ENCODE measurements at places on chromosomes 3 and 15.

GRCh38 chr3:184540777-184541681, 20.6 kb upstream of the EPHB3 start:
- DNase-seq: no peak

DNA sequence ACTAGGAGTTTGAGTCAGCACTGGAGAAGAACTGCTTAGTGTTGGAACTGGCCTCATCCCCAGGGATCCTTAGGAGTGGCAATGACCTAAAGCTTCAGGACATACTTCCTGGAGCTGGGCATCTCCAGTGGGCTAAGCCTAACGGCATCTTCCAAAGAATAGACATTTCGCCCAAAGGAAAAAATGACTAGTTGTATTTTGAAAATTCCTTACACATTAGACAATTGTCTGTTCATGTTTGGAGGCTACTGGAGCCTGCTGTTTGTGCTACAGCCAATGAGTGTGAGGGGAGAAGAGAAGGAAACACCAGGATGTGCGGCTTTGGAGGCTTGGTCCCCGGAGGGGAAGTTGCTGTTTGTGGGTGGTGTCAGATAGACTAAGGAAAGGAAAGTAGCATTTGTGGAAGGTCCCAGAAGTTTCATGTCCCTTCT, 77.6 kb downstream of the POLR2M start:
- no peak for DNase-seq

- no peak for DNase-seq
Observed at GRCh38 chr3:101319531-101319930, 844 bp downstream of the IMPG2 start.

GRCh38 chr15:31285772-31286261, 40.8 kb upstream of the KLF13 start:
- DNase-seq: no peak

DNA sequence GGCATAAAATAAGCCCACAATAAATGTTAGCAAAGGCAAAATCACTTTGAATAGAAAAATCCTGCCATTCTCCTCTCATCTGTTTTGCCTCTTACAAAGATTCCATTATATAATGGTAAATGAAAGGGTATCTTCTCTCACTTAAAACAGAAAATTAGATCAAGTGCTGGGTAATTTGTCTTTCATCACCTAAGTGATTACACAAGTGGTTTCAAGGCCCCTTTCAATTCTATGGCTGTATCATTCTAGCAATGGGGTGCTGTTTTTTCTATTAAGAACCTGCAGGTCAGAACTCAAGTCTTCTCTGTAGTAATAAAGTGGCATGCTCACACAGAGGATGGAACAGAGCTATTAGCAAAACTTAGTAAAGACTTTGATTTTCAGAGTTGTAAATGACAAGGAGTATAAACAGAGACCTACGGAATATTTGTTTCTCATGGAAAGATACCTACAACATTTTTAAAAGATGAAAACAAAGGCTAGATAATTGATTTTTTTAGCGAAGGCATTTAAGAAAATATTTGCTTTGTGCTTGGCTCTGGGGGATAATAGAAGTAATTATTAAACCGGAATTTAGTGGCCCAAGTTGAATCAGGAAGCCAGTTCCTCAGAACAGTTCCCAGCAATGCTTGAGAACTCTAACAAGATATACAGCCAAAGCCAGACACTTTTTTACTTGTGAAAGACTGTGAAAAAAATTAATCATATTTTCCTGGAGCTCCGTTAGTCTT, 137.4 kb downstream of the CMSS1 start:
- DNase-seq: no peak

GRCh38 chr3:131973731-131974130, 61.1 kb downstream of the CPNE4 start:
- DNase-seq: no peak

DNA sequence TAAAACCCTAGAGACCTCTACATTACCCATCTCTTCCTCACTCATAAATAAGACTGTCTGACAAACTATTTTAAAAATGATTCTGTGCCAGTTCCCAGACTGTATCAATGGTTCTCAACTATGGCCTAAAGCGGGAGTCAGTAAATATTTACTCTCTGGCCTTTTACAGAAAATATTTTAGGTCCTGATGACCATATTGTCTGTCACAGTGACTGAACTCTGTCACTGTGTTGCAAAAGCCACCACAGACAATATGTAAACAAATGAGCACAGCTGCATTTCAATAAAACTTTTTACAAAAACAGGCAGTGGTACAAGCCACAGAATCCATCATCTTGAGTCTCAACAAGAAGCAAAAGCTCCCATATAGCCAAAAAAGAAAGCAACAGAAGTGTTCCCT, 45.4 kb downstream of the PLOD2 start:
- DNase-seq: no peak

GRCh38 chr15:37102305-37103162, 2.2 kb upstream of the MEIS2 start:
- no peak for DNase-seq

GRCh38 chr3:10292505-10293419, at the start of gene GHRL:
Gene GHRL, minus strand, starts transcription at chr3:10292947. Its CDS starts 2,767 bp downstream, at chr3:10290180.
- no peak for DNase-seq

- DNase-seq: no peak
Observed at GRCh38 chr3:12938258-12938711, 96.9 kb upstream of the RPL32 start.

DNA sequence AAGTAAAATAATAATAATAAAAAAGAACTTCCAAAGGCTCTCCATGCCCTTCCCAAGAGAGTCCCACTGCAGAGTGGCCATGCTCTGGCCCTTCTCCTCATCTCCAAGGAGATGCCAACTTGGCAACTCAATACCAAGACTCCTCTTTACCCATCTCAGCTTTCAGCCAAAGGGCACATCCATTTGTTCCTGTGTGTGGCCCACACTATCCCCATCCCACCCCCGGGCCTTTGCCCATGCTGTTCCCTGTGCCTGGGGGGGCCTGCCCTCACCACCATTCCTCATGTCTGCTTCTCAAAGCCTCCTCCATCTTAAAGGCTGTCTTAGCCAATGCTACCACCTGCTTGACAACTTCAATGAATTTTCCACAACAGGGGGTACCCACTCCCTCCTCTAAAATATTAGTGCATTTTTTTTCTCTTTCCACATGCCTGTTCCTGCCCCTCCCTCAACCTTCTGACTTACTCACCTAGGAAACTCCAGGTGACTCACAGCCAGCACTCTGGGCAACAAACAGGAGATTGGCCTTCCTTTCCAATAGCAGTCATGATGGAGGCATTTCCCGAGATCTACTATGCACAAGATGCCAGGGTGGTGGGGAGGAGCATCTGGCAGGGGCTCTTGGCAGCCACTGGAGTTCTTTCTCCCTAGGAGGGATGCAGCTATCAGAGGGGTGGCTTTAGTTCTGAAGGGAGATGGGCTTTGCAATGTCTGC, 109.4 kb upstream of the SMAD3 start:
- no peak for DNase-seq

- DNase-seq: no peak
Observed at GRCh38 chr3:12840591-12841148, 695 bp downstream of the RPL32 start.

GRCh38 chr3:149792452-149793270, at the start of gene ANKUB1:
Gene ANKUB1, minus strand, starts transcription at chr3:149792554. Its CDS starts 188 bp downstream, at chr3:149792366.
- no peak for DNase-seq

DNA sequence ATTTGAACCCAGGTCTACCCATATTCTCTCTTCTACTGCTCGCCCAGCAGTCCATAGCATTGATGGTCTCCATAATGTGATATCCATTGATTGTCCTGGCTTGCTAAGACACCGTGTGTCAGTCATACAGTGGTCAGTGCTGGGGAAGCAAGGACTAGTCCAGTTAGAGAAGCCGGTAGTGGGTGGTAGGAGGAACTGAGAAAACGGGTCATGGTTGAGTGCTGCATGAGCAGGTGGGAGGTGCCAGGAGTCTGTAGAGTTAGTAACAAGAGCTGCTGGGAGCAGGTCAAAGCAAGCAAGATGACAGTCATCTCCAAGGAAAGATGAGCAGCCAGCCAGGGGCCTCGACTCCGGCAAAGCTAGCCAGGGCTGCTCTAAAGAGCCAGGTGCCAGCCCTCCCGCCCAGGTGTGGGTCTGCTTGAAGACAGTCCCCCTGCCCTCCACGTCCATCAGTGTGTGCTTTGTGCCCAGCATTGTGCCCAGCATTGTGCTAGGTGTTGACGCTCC, 29.5 kb upstream of the USP3 start:
- no peak for DNase-seq

- DNase-seq: no peak
Observed at GRCh38 chr3:189841473-189842205, 210.4 kb downstream of the TP63 start.

- DNase-seq: no peak
Observed at GRCh38 chr3:19155375-19155774, 7.1 kb downstream of the KCNH8 start.

DNA sequence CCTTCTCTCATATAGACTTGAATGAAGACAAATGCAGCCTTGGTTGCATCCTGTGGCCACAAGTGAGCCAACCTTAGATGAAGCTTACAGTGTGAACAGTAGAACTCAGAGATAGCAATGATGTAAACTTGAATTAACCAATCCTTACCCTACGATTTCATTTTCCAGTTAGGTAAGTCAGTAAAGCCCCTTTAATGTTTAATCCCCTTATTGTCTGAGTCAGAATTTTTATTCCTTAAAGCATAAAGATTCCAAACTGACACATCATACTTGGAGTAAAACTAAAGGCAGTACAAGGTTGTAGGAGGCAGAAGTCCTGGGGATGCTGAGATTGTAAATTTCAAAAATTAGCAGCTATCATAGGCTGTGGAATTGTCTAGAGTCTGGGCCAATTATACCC, 507.8 kb upstream of the DPH6 start:
- no peak for DNase-seq

DNA sequence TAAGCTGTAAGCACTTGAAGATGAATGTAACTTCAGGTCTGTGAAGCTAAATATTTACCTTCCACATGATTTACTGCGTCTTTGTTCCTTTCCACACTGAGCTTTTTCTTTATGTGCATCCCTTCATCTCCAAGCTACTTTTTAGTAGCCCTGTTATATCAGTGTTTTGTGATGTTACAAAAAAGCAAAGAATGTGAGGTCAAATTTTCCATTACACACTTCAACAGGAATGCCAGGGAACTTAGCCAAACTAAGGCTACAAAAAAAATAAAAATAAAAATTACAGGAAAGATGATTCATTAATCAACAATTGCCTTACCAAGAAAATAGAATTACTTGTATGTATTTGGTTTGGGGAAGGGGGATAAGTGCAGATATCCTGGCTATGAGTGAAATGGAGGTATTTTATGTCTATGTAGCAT, 73.0 kb downstream of the FILIP1L start:
- no peak for DNase-seq

GRCh38 chr3:71763426-71763825, 9.8 kb downstream of the GPR27 start:
- no peak for DNase-seq

GRCh38 chr3:4981294-4981664, 2.0 kb downstream of the BHLHE40 start:
- DNase-seq: no peak

DNA sequence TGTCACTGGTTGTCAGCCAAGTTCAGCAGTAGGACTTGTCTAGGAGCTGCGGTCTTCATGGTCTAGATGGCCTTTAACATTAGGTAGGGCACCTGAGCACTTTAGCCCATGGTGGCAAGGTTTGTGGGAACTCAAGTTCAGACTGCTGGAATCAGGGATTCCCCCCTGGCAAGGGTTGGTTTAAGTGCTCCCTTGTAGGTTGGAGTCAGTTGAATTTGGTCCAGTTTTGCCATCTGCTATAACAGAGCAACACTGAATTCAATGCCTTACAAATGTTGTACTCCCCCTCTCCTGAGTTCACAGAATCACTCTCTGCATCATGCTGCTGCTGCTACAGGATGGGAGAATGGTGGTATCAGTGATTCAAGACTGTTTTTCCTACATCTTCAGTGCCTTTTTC, 509.3 kb downstream of the VGLL3 start:
- peak; percentile 25 for DNase-seq
